ENCODE measurements at places on chromosomes 13 and 19.

- H3K4me1 ChIP-seq: peaks cover 1% of the 10 kb centered on the region
- H3K36me3 ChIP-seq: peaks cover 22% of the 10 kb centered on the region
- no peak overlapping the region for H3K4me3 ChIP-seq
- no peak for DNase-seq
- no peak overlapping the region for H3K27ac ChIP-seq
- peaks cover 2% of the 10 kb centered on the region for H3K27me3 ChIP-seq
These were observed 386.6 kb downstream of the KCNRG start for GRCh38 chr13:50401721-50402465.

- H3K4me1 ChIP-seq: peaks cover 19% of the 10 kb centered on the region
- no peak for DNase-seq
These were observed 522.6 kb downstream of the RFC3 start for GRCh38 chr13:34340534-34340933.

DNA sequence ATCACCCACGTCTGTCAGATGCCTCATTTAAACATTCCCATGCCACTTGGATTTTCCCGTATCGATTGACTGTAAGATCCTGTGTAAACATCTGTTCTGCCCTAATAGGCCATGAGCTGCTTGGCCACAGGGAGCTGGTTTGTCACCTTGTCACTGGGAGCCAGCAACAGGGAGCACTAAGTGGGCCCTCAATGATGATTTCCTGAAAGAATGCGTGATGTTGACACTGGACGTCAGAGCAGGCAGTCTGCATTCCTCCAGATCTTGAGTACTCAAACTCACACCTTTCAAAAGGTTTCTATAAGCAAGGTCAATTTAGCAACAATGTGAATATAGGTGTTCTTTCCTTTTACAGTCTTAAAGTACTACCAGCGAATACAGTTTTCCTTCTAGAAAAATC lies 78.8 kb downstream of the TUBGCP3 start:
- peaks cover 15% of the 10 kb centered on the region for H3K4me1 ChIP-seq
- DNase-seq: no peak
- peaks cover 27% of the 10 kb centered on the region for H3K36me3 ChIP-seq
- H3K4me3 ChIP-seq: no peak overlapping the region

- no peaks in the 10 kb centered on the region for H3K27me3 ChIP-seq
- H3K4me3 ChIP-seq: no peak overlapping the region
- H3K27ac ChIP-seq: no peak overlapping the region
These were observed 95.4 kb downstream of the CYSLTR2 start for GRCh38 chr13:48749144-48749543.

GRCh38 chr19:18490728-18491127 lies 31.1 kb downstream of the ELL start:
- DNase-seq: no peak
- no peak overlapping the region for H3K4me3 ChIP-seq
- H3K4me1 ChIP-seq: peaks cover 31% of the 10 kb centered on the region
- H3K27ac ChIP-seq: no peak overlapping the region

DNA sequence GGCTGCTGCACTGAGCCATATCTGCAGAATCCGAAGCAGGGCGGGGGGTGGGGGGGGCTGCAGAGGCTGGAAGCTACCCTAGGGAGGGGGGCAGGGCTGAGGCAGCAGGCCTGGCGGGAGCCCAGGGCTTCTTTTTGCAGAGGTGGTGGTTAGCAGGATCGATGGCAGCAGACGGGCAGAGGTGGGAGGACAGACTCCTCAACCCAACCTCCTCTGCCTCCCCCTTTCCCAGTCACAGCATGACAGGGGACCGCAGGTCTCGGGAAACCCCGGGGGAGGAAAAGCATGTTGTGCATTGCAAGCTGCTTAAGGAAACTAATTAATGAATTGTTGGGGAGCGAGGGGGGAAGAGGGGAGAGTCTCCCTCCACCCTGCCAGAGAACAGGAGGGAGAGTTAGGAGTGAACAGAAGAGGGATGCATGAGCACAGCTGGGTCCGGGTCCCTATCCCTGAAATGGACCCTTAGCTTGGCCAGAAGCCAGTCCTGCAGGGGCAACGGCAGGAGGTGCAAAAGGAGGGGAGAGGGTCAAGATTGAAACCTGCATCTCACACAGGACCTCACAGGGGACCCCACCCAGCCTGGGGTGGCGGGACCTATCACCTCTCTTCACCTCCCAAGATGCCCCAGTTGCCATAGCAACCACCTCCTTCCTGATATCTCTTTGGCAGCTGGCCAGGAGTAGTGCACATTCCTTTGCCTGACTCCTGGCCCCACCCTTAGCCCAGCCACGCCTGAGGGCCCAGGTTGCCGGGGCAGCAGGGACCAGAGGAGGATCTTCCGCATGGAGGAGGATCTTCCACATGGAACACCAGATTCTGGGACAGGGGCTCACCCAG lies 1.8 kb downstream of the FXYD7 start:
- H3K4me3 ChIP-seq: peak overlapping the region; percentile 68
- peaks cover 2% of the 10 kb centered on the region for H3K36me3 ChIP-seq
- DNase-seq: peak; percentile 86

- no peak for DNase-seq
- peaks cover 32% of the 10 kb centered on the region for H3K4me1 ChIP-seq
- H3K36me3 ChIP-seq: no peaks in the 10 kb centered on the region
- H3K27me3 ChIP-seq: peaks cover 19% of the 10 kb centered on the region
- no peak overlapping the region for H3K4me3 ChIP-seq
- H3K27ac ChIP-seq: no peak overlapping the region
These were observed 519.7 kb downstream of the DIAPH3 start for GRCh38 chr13:59643906-59644626.

DNA sequence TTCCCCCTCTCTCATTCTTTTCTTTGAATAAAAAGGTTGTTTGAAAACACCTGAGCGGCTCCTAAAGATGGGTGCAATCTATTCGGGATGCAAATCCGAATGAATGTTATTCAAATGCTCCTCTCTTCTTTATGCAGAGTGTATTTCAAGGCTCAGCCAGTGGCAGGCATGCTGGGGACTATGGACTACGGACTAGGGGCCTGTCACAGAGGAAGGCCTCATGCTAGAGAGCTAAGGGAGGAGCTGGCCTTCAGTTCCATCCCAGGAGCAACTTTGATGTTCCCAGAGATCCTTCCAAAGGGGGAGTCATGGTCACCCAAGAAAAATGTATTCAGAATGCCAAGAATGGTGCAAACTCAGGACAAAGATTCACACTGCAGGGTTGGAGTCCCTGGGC lies 9.3 kb downstream of the ALOX5AP start:
- H3K27me3 ChIP-seq: no peaks in the 10 kb centered on the region
- H3K4me3 ChIP-seq: no peak overlapping the region
- H3K27ac ChIP-seq: no peak overlapping the region
- H3K36me3 ChIP-seq: no peaks in the 10 kb centered on the region

DNA sequence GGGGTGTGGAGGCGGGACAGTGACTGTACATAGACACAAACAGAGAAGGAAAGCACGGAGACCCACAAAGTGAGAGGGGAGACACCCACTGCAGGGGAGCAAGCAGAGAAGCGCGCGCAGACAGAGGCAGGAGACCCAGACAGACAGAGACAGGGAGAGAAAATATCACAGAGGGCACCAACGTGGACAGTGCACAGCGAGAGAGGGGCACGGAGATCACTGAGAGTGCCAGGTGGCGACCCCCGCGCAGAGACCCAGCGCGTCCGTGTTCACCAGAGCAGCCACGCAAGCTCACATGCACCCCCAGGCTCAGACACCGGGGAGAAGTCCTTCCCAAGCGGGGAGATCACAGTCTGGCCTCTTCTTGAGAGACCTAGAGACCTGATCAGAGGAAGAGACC lies 1.4 kb upstream of the CACNG7 start:
- H3K27me3 ChIP-seq: peaks cover 70% of the 10 kb centered on the region
- H3K4me1 ChIP-seq: peaks cover 41% of the 10 kb centered on the region
- no peak overlapping the region for H3K27ac ChIP-seq
- DNase-seq: no peak
- 0 out of 2 replicates have a peak, but pooled peaks cover 4% of the 10 kb centered on the region for H3K36me3 ChIP-seq
- peak overlapping the region; percentile 88 for H3K4me3 ChIP-seq

DNA sequence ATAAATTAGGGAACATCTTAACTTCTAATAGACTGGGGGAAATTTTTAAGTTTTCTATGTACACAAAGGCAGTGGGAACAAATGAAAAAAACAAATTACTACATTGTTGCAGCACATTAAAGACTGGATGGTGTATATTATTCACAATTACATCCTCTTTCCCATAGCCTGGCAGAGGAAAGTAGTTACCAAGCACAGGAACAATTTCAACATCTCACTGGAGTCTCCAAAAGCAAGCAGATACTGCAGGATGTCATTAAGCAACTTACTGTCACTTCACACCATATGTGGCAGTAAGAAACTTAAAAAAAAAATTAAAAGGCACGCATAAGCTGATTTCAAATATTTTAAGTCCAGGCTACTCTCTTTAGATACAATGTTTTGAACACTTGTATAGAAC lies 6.4 kb upstream of the EFNB2 start:
- peaks cover 23% of the 10 kb centered on the region for H3K36me3 ChIP-seq
- no peaks in the 10 kb centered on the region for H3K27me3 ChIP-seq
- H3K4me3 ChIP-seq: no peak overlapping the region
- DNase-seq: no peak
- peaks cover 16% of the 10 kb centered on the region for H3K4me1 ChIP-seq
- H3K27ac ChIP-seq: no peak overlapping the region

DNA sequence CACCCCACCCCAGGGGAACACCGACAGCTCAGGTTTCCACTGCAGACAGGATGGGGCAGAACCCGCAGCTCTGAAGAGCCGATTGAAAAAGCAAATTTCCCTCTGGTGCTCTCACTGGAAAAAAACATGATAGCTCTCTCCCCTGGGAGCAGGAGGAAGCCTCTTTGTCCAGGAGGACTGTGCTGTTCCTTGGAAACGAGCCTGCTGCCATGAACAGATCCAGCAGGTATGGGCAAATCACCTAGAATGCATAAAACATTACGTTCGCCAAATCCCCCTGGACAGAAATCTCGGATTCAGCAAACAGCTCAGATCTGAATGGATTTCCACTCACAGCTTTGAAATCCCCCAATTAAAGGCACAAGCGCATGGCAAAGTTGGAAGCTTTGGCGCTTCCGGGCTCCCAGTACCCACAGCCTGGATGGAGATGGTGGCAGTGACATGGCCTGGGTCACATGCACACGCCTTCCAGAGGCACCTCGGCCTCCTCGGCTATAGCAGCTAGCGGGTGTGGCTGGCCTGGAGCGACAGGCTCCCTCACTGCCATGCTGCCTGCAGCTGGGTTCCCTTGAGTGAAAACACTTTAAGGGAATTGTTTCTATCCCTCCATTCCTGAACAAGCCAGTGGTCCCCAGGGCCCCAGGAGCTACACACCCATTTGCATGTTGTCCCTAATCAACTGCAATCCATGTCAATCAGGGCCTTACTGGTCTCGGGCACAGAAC lies 59.1 kb downstream of the CEBPG start:
- H3K4me3 ChIP-seq: no peak overlapping the region
- no peak overlapping the region for H3K27ac ChIP-seq
- no peaks in the 10 kb centered on the region for H3K27me3 ChIP-seq
- no peaks in the 10 kb centered on the region for H3K4me1 ChIP-seq
- no peaks in the 10 kb centered on the region for H3K36me3 ChIP-seq

GRCh38 chr19:45506246-45506988 lies 862 bp upstream of the VASP start:
- H3K27me3 ChIP-seq: no peaks in the 10 kb centered on the region
- peak; percentile 98 for DNase-seq
- H3K4me1 ChIP-seq: peaks cover 38% of the 10 kb centered on the region
- H3K4me3 ChIP-seq: peak overlapping the region; percentile 91
